Dermis blood vessel endothelial cell (primary cell): ENCODE measurements at places on chromosomes 2 and 18.

DNA sequence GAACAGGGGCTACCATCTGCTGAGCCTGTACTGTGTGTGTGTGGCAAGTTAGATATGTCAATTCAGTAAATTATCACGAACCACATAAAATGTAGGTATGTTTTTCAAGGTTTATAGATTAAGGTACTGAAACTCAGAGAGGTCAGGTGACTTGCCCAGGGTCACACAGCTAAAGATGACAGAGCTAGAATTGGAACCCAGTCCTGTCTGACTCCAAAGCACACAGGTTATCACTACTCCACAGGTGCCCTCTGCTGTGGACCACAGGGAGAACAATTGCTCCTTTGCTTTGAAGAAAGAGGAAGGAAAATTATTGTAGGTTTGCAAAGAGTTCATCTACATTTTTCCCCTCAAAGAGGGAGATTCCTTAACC lies 229.7 kb upstream of the AGAP1 start:
- peak; percentile 20 for DNase-seq

DNA sequence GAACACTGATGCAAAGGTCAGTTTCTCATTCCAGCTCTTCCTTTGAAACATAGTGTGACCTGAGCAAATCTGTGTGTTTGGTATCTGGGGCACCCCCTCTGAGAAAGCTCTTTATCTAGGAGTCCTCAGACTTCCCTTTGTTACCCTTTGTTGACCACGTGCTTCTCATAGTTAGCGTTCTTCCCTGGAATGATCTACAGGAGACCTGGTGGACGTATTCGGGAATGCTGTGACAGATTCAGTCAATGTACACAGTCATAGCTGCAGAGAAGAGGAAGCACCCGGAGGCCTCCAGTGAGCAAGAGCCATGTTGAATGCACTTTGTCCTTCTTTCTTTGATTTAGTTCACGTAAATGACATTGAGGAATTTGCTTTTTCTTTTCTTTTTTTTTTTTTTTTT lies 10.7 kb upstream of the CHMP1B start:
- DNase-seq: no peak

DNA sequence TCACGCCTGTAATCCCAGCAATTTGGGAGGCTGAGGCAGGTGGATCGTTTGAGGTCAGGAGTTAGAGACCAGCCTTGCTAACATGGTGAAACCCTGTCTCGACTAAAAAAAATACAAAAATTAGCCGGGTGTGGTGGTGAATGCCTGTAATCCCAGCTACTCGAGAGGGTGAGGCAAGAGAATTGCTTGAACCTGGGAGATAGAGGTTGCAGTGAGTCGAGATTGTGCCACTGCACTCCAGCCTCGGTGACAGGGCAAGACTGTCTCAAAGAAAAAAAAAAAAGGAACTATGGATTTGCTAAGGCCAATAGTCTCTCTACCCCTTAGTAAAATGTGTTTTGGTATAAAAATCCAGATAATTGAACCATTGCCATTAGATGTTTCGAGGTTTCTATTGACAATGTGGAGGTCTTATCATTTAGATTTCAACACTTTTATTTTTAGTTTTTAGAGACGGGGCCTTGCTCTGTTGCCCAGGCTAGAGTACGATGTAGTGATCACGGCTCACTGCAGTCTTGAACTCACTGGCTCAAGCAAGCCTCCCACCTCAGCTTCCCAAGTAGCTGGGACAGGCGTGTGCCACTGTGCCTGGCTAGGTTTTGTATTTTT lies 1.1 kb upstream of the TXNDC2 start:
- no peak for DNase-seq

DNA sequence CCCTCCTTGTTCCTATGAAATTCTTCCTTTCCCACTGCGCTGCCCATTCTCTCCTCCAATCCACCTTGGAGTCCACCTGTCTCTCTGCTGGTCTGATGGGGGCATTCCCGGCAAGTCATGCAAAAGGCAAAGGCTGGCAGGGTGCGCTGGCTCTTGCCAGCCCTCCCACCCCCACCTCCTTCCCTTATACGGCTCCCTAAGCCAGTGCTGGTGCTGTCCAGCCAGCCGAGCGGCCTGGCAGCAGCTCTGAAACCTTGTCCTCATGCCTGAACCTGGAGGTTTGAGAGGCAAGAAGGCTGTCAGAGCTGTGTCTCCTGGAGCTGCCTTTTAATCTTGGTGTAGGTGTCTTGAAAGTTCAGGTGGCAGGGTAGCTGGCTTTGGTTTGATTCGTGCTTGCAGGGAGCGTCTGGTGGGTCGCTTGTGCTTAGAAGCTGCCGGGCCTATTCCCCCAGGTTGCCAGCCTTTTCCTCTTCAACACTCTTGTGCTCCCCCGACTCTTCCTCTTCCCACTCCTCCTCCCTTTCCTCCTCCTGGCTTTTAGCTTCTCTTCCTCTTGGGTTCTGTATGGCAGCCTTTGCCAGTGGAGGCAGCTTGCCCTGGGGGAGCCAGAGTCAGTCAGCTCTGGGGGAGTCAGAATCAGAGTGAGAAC lies 748 bp downstream of the LIPG start:
- DNase-seq: peak; percentile 55

GRCh38 chr18:46718501-46719341 lies 38.1 kb downstream of the ST8SIA5 start:
- peak; percentile 87 for DNase-seq

DNA sequence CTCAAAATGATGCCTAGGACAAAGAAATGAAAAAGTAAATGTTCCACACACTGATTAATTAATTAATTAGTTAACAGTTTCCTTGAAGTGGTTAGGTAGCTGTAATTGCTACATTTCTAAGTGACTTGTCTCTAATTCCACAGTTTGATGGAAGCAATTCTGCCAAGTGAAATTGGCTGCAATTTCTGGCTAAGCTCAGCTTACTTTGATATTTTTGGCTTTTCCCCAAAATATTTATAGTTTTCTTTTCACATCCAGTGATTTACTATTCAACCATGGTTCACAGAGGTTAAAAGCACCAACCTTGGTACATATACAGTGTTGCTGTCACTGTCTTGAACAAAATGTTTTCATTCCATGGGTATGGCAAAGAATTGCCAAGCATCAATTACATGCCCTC lies 459.5 kb upstream of the CDH20 start:
- DNase-seq: peak; percentile 40

GRCh38 chr2:1727101-1727771 lies 17.1 kb downstream of the PXDN start:
- peak; percentile 54 for DNase-seq

GRCh38 chr2:216520112-216520511 lies 21.5 kb downstream of the RPL37A start:
- no peak for DNase-seq

GRCh38 chr2:43130548-43130875 lies 95.9 kb downstream of the ZFP36L2 start:
- DNase-seq: no peak

- no peak for DNase-seq
Measured at GRCh38 chr2:165952085-165952484, 1.5 kb downstream of the TTC21B start.

DNA sequence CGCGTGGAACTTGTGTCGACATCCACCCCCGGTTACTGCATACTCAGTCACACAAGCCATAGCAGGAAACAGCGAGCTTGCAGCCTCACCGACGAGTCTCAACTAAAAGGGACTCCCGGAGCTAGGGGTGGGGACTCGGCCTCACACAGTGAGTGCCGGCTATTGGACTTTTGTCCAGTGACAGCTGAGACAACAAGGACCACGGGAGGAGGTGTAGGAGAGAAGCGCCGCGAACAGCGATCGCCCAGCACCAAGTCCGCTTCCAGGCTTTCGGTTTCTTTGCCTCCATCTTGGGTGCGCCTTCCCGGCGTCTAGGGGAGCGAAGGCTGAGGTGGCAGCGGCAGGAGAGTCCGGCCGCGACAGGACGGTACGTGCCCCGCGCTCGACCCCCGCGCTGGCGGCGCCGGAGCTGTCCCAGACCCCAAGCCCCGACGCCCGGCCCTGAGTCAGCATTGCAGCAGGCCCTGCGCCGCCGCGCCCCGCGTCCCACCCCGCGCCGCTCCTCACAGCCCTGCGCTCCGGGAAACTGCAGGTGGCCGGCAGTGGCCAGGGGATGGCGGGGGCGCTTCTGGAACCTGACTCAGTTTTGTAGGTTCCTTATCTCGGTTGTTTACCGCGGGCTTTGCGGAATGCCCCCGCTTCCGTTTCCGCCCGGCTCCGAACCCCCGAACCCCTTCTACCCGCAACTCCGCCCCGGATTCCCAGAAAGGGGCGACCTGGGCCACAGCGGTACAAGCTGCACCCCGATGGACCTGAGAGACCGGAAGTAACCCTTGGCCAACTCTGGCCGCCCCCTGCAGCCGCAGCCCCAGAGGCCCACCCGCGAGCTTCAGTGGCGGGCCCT lies at the start of gene CFLAR:
CFLAR (plus strand) TSS at position 50 of the 844 bp plus-strand sequence. CDS start 13,702 bp downstream, outside the sequence.
- DNase-seq: peak; percentile 71

- no peak for DNase-seq
Measured at GRCh38 chr2:33001823-33002222, 55.1 kb downstream of the LTBP1 start.

DNA sequence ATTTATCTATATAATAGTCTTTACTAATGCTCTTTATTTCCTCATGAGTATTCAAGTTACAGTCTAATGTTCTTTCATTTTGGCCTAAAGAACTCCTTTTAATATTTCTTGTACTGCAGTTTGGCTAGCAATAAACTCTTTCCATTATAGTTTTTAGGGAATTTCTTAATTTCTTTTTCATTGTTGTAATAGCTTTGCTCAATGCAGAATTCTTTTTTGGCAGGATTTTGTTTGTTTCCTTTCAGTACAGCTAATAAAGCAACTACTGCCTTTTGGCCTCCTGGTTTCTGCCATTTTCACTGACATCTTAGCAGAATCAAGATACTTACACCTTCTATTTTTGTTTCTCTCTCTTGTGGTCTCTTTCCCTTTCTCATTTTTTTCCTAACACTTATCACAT lies 390.4 kb upstream of the RGPD4 start:
- DNase-seq: no peak
